ENCODE measurements at places on chromosomes 4 and X.
A peak's percentile ranks its signal among the peaks of the same experiment; 100 is the strongest.

- DNase-seq = no peak
Measured at GRCh38 chr4:94372991-94373390, 30.4 kb upstream of the HPGDS start.

DNA sequence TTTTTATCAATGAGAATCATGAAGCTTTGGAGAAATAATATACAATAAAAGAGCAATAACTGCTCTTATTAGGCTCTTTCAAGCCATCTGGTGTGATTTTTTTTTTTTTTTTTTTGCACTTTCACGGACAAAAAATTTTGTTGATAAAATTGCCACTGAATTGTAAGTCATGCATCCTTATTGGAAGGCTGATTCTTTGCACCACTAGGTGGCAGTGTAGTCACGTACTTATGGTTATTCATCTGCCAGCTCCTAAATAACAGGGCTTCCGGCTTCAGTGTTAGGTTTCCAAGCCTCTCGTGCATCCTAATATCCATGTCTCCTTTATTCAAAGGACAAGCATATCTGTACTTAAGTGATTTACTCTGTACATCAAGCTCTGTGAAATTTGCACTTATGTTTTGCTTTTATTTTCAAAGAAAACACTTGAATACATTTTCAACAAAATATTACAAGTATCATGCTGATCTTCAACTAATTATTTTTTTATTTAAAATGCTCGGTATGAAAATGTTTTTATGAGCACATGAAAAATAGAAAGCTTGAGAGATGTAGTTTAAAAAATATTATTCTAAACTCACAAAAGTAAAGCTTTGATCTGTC lies 1578.3 kb upstream of the TENM3 start:
- peak; percentile 43 for DNase-seq

DNA sequence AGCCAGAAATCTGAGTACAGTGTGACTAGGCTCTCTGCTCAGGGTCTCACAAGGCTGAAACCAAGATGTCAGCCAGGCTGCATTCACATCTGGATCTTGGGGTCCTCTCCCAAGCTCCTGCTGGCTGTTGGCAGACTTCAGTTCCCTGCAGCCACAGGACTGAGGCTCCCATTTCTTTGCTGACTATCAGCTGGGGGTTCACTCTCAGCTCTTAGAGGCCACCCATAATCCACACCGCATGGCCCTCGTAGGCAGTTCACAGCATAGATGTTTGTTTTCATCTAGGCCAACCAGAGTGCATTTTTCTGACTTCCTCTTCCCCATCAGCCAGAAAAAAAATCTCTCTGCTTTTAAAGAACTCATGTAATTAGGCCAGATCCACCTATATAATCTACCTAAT lies 8.2 kb upstream of the WDR44 start:
- DNase-seq = no peak

DNA sequence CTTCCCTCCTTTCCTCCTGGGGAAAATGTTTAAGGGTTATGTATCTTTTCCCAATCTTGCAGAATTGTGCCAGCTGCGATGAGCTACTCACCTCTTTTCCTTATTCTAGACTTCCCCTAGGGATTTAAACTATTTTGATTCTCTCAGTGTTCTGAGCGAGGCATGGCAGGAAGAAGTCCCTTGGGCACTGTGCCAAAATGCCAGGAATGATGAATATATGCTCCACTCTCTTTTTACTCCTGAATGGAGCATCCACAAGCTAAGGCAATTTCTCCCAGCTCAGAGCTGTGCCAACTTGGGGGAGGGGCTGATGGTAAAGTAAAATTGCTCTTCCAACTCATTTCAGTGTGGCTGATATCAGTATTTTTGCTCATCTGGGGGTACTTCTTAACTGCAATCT lies 4.0 kb upstream of the C4orf17 start:
- DNase-seq = no peak

GRCh38 chrX:9681422-9681821 lies 84.2 kb downstream of the GPR143 start:
- no peak for DNase-seq

- DNase-seq = no peak
Measured at GRCh38 chrX:331151-331824, 12.7 kb upstream of the GTPBP6 start.

DNA sequence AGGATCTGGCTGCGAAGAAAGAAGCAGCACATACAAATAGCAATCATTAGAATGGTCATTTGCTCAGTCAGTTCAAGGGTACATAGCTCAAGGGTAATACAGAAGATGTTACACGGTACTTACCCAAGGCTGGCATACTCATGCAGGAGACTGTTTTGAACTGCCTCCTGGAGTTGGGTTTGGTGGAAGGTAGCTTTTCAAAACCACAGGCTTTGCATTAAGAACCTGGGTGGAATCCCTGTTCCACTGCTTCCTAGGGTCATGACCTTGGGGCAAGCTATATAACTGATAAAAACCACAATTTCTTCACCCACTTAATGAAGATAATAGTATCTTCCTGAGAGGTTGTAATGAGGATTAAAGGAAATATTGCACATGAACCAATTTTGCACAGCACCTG lies 36.5 kb downstream of the TBC1D9 start:
- no peak for DNase-seq

DNA sequence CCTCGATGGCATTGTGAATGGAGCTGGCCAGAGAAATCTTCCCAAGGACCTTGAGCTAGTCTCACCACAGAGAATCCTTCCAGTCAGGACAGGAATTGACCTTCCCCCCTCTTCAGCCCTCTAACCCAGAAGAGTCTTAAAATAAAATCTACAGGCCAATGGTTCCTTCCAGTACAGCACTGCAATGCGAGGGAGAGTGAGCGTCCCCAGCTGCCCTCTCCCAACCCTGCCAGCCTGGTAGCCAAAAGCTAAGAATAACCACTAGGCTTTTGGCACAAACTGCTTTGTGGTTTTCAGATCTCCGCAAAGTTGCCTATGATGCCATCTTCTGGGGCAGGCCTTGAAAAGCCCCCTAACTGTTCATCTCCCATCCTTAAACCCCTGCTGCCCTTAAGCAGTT lies 175.1 kb downstream of the AR start:
- DNase-seq = no peak

Data from CD4-positive, alpha-beta T cell treated with Interleukin-21 for 1 hour (primary cell).